ENCODE measurements at places on chromosomes 11 and 22. TPM values are rescaled to one million over a fixed set of nuclear protein-coding genes. Genes with fewer than 3 reads are reported as not detected.

- no peak overlapping the region for H3K4me3 ChIP-seq
- no peak overlapping the region for H3K27ac ChIP-seq
- 0 out of 2 replicates have a peak, but pooled peaks cover 4% of the 10 kb centered on the region for H3K4me1 ChIP-seq
- DNase-seq = no peak
Measured at GRCh38 chr11:47136327-47136726, 40.4 kb downstream of the ARFGAP2 start.

DNA sequence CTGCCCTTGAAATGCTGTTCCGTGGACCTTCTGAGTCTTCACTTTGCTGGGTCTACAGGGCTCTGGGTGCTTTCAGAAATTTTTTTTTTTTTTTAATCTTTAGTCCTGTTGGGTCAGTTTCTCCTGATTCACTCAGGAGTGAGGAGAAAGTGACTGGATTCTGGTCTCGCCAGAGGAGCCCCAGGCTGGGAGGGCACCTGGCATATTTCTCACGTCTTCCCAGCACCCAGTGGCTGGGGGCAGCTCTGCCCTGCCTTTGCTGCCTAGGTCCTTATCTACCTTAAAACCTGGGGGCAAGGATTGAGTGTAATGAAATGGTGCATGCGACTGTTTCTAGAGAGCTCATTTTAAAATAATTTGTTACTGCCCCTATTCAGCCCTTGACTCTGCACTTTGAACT is 23.3 kb downstream of the SAMM50 start:
- no peaks in the 10 kb centered on the region for H3K4me1 ChIP-seq
- no peak overlapping the region for H3K27ac ChIP-seq
- H3K36me3 ChIP-seq = peaks cover 2% of the 10 kb centered on the region
- no peak overlapping the region for H3K4me3 ChIP-seq
- no peaks in the 10 kb centered on the region for H3K27me3 ChIP-seq
- DNase-seq = no peak

DNA sequence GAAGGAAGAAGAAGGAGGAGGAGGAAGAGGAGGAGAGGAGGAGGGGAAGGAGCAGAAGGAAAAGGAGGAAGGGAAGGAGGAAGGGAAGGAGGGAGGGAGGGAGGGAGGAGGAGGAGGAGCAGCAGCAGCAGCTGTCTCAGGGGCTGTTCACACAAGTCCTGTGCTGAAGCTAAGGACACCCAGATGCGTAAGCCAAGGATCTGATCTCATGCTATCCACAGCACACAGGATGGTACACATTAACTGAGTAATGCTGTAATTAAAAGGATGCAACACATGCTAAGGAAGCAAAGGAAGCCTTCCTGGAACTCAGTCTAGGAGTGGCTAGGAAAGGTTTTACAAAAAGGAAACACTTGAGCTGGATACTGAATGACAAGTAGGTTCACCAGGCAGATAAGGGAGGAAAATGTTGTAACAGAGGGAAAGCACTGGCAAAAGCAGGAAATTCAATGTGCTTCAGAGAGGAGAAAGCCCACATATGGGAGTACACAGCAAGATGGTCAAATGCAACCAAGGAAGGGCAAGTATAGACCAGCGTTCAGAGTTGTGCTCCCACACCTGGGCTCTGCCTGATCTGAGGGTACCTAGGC is 32.0 kb downstream of the TRIM66 start:
- no peaks in the 10 kb centered on the region for H3K4me1 ChIP-seq
- no peaks in the 10 kb centered on the region for H3K27me3 ChIP-seq
- DNase-seq = no peak
- no peak overlapping the region for H3K27ac ChIP-seq
- H3K4me3 ChIP-seq = no peak overlapping the region

POLA2 gene
- 23.2 TPM for total RNA-seq

CD3D gene
- not detected for total RNA-seq

SCGB1A1 gene
- not detected for total RNA-seq

GPR83 gene
- 2.8 TPM for total RNA-seq

Data from Caco-2 (cell line).